Iris pigment epithelial cell (primary cell): ENCODE measurements at places on chromosomes 12 and 14.

GRCh38 chr14:77139540-77140358 lies 1.8 kb downstream of the ZDHHC22 start:
- DNase-seq, result peak; percentile 31

DNA sequence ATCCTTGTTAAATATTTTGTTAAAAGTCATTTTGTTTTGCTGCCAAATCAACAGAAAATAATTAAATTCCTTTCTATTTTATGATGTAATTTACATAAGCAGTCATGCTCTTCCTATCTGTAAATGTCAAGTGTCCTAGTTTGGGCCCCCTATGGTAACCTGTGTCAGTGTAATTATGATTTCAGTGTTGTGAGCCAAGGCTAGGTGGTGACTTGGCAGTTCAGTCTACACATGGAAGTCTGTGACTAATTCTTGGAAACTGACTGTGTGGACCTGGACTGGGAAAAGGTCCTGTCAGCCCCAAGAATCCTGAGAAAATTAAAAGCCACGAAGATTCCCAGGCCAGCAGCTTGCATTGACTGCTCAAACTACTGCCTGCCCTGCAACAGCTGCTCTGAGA lies 371.0 kb downstream of the FUT8 start:
- DNase-seq, result no peak

DNA sequence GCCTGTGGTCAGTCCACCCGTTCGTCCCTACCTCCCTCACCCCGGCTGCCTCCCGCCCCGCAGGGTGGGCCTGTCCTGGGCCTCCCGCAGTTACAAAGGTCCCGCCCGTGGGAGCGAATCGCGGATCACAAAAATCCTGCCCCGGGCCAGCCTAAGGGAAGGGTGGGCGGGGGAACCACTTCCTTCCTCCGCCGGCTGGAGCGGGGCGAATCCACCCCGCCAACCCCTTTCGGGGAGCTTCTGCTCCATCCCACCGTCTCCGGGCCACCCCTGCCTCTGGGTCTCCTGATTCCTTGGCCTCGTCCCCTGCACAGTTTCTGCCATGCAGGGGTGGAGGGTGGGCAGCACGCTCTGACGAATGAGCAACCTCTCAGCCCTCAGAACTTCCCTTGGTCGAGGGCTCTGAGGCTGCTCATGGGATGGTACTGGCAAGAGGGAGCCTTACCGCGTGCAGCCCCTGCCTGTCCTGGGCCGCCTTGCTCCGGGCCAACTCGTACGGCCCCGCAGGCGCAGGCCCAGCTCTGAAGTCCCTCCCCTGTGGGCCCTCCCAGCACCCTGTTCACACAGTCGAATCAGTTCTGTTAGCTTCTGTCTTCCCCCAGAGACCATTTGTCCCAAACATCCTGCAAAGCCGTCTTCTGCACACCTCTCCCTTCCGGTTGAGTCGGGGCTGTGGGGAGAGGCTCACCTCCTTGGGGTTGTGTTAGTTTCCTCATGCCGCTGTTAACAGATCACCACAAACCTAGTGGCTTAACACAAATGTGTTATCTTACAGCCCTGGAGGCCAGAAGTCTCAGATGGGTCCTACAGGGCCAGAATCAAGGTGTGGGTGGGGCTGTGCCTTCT lies 589 bp upstream of the HVCN1 start:
- peak; percentile 38 for DNase-seq

GRCh38 chr14:85154714-85155113 lies 375.2 kb upstream of the FLRT2 start:
- no peak for DNase-seq

DNA sequence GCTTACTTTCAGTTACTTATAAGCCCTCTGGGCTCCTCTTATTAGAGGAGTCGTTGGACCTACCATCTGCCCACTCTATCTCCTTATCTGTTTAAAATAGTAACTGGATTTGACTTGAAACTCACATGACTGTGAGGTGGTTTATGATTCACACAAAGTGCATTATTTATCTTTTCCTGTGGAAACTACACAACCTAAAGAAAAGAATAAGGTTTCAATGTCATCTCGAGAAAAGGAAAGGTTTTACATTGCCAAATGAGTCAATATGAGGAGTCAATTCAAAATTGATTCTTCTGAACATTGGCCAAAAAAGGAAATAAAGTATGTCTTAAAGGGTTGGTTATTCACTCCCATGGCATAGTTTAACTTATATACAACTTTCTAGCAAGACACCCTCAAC lies 225.0 kb upstream of the G2E3 start:
- DNase-seq, result peak; percentile 11

DNA sequence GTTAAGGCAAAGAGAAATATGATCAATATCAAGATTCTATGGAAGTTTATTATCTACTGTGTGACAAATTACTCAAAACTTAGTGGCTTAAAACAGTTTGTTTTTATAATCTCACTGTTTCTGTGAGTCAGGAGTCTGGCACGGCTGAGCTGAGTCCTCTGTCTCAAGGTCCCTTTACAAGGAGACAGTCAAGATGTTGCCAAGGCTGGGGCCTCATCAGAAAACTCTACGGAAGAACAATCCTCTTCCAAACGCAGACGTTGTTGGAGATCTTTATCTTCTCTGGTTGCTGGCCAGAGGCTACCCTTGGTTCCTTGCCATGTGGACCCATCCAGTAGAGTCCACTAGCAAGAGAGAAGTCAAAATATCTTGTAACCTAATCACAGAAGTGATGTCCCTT lies 100.6 kb upstream of the CCND2 start:
- DNase-seq, result peak; percentile 62

GRCh38 chr14:92563359-92563758 lies 49.8 kb downstream of the RIN3 start:
- peak; percentile 47 for DNase-seq

DNA sequence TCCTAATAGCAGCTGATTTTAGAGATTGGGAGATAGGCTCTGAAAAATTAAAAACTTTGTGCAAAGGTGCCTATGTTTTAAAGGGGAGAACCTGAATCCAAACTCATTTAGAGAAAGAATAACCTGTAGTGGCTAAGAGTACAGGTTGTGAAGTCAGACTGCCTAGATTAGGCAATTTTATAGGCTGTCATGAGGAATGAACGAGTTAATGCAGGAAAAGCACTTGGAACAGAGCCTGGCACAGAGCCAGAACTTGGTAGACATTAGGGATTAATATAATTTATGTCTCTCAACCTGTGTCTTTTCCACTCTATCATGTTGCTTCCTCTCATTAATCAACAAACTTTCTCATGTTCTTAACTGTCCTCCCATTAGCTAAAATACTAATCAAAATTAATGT lies 98.1 kb downstream of the WIF1 start:
- DNase-seq, result no peak

- DNase-seq, result peak; percentile 80
Observed at GRCh38 chr12:12736759-12737676, 19.9 kb downstream of the CDKN1B start.

GRCh38 chr12:27331927-27332324 lies 710 bp upstream of the BMAL2 start:
- no peak for DNase-seq

DNA sequence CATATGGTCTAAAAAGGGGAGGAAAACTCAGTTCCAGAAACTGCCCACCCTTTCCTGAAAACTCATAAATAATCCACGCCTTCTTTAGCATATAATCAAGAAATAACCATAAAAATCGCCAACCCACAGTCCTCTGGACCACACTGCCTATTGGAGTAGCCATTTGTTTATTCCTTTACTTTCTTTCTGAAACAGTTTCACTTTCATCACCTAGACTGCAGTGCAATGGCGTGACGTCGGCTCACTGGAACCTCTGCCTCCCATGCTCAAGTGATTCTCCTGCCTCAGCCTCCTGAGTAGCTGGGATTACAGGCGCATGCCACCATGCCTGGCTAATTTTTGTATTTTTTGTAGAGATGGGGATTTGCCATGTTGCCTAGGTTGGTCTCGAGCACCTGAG lies 44.2 kb downstream of the CLMN start:
- no peak for DNase-seq

- DNase-seq, result no peak
Observed at GRCh38 chr12:67540920-67541624, 107.5 kb upstream of the DYRK2 start.

- DNase-seq, result no peak
Observed at GRCh38 chr12:32155041-32155440, 48.4 kb downstream of the BICD1 start.

- peak; percentile 33 for DNase-seq
Observed at GRCh38 chr12:29309320-29309902, 71.6 kb downstream of the ERGIC2 start.
